ENCODE measurements at places on chromosomes 3 and 15. TPM values are rescaled to one million over a fixed set of nuclear protein-coding genes. Genes with fewer than 3 reads are reported as not detected.

- DNase-seq, result no peak
- H3K4me1 ChIP-seq, result peaks cover 6% of the 10 kb centered on the region
- H3K27me3 ChIP-seq, result no peaks in the 10 kb centered on the region
- H3K27ac ChIP-seq, result no peak overlapping the region
- H3K4me3 ChIP-seq, result no peak overlapping the region
Measured at GRCh38 chr3:11679964-11680363, 36.2 kb upstream of the VGLL4 start.

DNA sequence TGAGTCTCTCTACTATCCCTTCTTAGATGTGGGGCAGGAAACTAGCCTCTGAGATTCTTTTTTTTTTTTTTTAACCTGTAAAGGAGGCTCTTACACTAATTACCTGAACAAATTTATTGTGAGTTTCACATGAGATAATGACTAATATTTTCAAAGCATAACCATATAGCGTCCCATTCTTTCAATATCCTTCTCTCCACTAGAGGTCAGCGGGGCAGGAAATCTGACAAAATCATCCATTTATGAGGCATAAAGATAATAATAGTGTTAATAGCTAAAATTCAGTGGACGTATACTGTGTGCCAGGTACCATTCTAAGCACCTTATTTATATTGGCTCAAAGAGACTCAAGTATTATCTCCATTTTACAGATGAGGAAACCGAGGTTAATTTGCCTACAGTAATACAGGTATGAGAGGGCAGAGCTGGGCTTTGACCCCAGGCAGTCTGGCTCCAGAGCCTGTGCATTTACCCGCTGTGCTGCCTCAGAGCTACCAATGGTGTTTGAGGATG lies 16.3 kb upstream of the SMAD6 start:
- peaks cover 7% of the 10 kb centered on the region for H3K4me1 ChIP-seq
- H3K27me3 ChIP-seq, result no peaks in the 10 kb centered on the region
- DNase-seq, result no peak
- H3K36me3 ChIP-seq, result no peaks in the 10 kb centered on the region

The ATP2B2 gene
- 1.1 TPM for total RNA-seq

The CCR3 gene
- total RNA-seq, result not detected

The CSTA gene
- 11.0 TPM for total RNA-seq

All from HepG2 (cell line).